OCI-LY7 (cell line): ENCODE measurements at places on chromosomes 2 and 18.
A peak's percentile ranks its signal among the peaks of the same experiment; 100 is the strongest.

GRCh38 chr2:6913415-6914157 is 3.6 kb upstream of the RNF144A start:
- no peak for DNase-seq

DNA sequence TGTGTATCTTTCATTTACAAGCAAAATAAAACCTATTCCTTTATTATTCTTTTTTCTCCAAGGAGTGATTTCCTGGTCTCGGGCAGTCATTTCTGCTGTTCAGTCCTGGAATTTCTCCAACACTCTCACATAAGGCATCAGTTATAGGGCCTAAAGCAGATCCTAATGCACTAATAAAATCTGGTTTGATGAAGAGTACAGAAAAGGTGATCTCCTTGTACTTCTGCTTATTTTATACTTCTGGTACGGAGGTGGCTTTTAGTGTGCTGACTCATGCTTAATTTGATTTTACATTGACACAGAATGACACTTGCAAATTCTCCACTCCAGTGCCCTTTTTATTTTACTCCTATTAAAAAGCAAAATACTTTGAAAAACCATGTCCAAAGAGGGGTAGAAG is 157.4 kb downstream of the DOK6 start:
- DNase-seq = no peak

- DNase-seq = no peak
Measured at GRCh38 chr2:216849987-216850386, 9.9 kb downstream of the TNP1 start.

GRCh38 chr2:180705122-180705521 is 275.3 kb upstream of the UBE2E3 start:
- DNase-seq = no peak

GRCh38 chr2:179251870-179252269 is 12.8 kb downstream of the SESTD1 start:
- DNase-seq = no peak

GRCh38 chr2:176285321-176285720 is 16.1 kb downstream of the MTX2 start:
- no peak for DNase-seq

DNA sequence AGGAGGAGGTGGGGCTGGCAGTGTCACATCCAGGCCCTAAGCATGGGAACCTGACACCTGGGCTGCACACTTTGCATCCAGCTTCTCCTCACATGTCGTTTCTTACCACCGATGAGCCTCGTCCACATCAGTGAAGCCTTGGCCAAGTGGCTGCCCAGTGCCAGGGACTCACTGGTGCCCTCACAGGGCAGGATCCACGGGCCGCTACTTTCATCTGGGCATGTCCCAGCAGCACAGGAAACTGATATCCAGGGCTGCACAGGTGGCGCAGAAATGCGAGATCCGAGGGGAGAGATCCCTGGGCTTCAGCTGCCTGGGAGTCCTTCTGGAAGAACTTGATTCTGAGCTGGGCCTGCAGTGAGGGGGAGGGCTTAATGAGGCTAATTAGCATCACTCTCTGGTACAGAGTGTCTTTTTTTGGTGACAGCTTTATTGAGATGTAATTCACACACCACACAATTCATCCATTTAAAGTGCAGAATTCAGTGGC is 291.6 kb upstream of the HDAC4 start:
- DNase-seq = no peak

DNA sequence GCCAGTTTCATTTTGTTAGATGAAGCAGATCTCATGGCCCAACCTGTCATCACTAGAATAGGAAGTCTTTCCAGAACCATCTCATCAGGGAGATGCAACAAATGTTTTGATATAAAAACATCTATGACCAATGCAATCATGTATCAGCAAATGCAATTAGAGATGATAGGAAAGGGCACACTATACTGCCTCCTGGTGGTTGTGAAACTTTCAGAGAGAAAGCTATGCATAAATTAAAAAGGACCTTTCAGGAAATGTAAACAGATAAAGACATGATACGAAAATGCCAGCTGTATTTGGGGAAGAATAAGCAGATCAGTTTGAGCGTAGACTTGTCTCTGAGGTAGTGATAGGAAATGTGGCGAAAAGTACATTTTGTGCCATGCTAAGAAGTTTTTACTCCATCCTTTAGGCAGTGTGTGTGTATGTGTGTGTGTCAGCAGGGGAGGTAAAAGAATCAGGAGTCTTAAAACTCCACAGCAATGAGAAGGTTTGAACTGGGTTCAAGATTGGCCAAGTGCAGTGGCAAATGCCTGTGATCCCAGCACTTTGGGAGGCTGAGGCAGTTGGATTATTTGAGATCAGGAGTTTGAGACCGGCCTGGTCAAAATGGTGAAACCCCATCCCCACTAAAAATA is 479.3 kb downstream of the CPS1 start:
- DNase-seq = peak; percentile 10

DNA sequence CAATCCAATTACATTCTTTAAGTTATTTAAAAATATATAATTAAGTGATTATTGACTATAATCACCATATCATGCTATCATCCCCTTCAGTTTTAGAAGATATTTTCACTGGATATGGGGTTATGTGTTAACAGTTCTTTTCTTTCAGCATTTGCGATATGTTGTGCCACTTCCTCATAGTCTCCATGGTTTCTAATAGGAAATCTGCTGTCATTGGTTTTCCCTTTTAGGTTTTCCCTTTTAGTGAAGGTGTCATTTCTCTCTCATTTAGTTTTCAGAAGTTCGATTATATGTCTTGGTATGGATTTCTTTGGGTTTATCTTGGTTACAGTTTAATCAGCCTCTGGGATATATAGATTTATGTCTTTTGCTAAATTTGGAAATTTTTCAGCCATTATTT is 34.8 kb upstream of the EPG5 start:
- DNase-seq = no peak

DNA sequence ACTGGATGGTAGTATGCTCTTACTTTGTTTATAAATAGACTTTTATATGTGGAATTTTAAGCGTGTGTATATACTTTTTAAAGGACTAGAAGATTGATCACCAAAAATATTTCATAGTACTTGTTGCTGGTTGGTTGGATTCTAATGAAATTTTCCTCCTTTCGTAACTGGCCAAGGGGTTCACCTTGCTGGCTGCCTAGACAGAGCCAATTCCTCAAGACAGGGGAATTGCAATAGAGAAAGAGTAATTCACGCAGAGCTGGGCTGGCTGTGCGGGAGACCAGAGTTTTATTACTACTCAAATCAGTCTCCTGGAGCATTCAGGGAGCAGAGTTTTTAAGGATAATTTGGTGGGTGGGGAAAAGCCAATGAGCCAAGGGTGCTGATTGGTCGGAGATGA is 70.7 kb downstream of the SNORC start:
- DNase-seq = no peak

GRCh38 chr2:201786471-201786870 is 5.7 kb upstream of the ALS2 start:
- no peak for DNase-seq

GRCh38 chr2:163155279-163155883 is 316.8 kb upstream of the KCNH7 start:
- DNase-seq = peak; percentile 29

GRCh38 chr18:12924616-12925015 is 23.2 kb upstream of the SEH1L start:
- DNase-seq = no peak

GRCh38 chr2:224319750-224320149 is 82.2 kb downstream of the FAM124B start:
- no peak for DNase-seq

DNA sequence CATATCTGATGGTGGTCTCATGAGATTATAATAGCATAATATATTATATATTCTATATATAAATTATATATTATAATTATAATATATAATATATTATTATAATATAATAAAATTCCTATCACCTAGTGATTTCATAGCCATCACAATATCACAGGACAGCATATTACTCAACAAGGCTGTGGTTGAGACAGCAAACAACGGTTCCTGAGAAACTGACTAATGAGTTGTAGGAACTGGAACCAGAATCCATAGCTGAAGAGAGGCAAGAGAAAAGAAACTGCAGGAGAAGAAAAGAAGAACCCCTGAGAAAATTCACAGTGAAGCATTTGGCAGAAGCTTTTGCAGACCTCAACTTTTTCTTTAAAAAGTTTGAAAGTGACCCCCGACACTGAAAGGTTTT is 84.0 kb downstream of the BCL2L11 start:
- no peak for DNase-seq

- no peak for DNase-seq
Measured at GRCh38 chr2:3656762-3657721, 958 bp upstream of the ALLC start.

DNA sequence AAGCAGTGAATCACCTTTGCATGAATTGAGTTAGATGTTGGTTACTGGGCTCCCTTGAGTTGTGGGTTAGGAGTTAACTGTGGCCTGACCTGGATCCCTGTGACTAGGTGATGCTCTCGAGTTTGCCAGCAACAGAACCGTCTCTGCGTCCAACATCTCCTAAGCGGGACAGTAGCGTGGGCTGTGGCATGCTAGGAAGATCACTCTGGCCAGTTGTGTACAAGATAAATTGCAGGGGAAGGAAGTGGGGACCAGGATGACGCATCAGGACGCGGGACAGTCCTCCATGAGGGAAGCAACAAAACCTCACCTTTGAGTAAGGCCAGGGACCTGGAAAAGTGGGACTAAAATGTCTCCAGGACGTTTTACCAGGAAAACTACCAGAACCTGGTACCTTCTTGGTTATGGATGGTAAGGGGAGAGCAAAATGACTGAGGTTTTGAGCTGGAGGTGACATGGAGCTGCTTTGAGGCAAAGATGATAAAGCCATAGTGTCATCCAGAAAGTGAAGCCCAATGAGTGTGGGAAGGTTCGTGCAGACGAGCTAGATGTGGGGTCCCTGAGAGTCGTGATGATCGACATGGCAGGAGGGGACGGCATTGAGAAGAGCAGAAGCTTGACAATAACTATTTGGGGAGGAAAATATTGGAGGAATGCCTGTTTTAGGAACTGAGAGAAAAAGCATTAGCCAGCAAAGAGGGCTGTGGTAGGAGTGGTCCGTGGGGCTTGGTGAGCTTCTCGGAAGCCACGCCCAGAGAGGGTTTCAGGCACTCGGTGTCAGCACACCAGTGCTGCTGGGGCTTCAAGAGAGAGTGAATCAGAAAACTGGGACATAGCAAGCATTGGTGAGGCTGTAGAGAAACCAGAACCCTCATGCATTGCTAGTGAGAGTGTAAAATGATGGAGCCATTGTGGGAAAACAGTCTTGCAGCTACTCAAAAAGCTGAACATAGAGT is 95.1 kb downstream of the SMAD7 start:
- DNase-seq = no peak

DNA sequence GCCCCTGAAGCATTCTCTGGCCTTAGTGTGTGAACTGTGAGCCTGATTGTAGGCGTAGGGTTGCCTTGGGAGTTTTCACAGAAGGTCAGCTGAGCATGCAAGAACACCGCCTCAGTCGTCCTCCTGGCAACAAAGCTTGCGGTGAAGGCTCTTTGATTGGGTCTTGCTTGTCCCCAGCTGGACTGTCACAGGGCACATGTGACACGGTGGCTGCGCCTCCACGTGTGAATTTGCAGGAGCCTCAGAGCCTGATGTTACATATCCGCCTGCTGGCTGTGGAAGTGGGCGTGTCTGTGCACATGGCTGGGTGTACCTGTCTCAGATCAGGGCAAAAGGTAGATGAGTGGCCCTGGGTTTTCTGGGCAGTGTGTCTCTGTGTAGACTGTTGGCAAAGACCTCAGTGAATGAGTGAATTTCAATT is 228.7 kb downstream of the HAUS1 start:
- no peak for DNase-seq

DNA sequence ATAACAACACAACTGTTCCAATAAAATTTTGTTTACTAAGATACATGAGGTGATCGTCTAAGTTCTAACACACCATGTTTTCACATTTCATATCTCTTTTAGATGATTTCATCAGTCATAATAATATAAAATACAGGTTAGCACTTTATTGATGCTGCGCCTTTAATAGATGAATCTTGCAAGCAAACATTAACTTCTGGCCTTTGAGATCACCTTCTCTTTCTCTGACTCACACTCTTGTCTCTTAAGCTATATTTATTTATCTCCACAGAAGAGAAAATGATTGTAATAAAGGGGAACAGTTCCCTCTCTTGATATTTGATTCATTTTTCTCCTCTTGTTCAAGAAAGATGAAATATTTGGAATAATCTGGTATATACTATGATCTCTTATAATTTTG is 603.3 kb upstream of the POU3F3 start:
- DNase-seq = no peak

DNA sequence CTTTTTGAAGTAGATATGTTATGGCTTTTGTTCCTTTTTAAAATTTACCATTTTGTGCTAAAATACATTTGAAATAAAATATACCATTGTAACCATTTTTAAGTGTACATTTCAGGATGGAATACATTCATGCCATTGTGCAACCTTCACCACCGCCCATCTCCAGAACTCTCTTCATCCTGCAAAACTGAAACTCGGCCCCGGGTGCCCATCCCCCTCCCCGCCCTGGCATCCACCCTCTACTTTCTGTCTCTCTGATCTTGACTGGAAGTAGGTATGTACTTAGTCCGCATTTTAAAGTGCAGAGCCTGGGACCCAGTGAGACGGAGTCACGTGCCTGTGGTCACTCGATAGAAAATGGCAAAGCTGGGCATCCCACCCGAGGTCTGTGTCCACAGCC is 45.6 kb downstream of the DIPK1C start:
- DNase-seq = no peak

DNA sequence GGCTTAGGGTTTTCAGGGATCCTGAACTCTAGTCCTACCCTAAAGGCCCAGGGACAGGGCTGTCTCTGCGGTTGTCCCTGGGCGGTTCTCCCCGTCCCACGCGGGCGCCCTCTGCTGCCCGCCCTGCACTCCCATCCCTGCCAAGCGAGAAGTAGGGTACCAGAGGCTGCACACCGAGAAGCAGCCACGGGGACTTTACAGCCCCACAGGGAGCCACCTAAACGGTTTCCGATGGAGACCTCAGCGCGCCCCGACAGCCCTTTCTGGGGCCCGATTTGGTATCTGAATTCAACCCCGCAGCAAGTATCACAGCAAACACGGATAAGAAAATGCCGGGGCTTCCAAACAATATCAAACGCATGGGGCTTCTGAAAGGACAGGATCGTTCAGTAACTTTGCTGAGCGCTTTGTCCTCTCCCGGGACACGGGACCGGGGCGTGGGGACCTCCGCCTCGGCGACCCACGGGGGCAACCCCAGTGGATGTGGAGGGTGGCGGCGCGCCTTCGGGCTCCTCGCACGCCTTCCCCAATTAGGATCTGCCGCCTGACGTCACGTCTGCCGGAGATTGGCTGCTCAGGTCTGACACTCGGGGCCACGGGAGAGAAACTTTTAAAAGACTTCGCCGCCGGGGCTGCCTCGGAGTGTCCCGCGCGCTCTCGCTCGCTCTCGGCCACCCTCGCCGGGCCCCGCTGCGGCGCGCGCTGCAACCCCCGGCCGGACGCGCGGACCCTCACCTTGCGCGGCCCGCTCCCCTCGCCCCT is at the start of gene LTBP1:
TSS of gene LTBP1 (plus strand) at position 640 of the 762 bp plus-strand sequence. CDS start 372 bp downstream, outside the sequence.
- DNase-seq = peak; percentile 93

DNA sequence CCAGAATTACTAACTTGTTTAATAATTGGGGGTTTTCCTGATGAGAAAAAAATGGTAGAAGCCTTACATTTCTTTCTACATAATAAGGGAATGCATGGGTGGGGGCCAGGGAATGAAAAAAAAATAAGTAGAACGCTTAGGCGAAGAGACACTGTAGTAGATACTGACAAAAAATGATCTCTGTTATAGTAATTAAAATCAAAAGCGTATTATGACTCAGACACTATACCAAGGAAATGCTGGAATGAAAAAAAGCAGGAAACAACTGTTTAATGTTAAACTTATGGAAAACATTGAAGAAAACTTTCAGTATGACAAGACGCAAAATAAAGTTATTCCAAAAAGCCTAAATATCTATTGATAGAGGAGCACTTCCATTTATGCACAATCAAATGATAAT is 42.9 kb downstream of the PRPF40A start:
- DNase-seq = no peak

GRCh38 chr2:226020956-226021355 is 621.4 kb downstream of the NYAP2 start:
- DNase-seq = no peak
